ENCODE measurements at places on chromosomes 1 and 21.

GRCh38 chr1:184748740-184749139, 5.9 kb downstream of the EDEM3 start:
- no peak for DNase-seq

GRCh38 chr1:54471588-54471987, 65.4 kb upstream of the SSBP3 start:
- no peak for DNase-seq

- no peak for DNase-seq
Measured at GRCh38 chr1:183630748-183631147, 4.8 kb downstream of the ARPC5 start.

DNA sequence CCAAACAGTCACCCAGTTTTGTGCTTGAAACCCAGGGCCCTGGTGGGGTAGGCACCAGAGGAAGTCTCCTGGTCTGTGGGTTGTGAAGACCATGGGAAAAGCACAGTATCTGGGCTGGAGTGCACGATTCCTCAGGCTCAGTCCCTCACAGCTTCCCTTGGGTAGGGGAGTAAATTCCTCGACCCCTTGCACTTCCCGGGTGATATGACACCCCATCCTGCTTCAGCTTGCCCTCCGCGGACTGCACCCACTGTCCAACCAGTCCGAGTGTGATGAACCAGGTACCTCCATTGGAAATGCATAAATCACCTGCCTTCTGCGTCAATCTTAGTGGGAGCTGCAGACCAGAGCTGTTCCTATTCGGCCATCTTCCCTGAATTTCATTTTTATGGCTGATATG, 133.9 kb upstream of the KCTD3 start:
- no peak for DNase-seq

GRCh38 chr1:206930210-206930798, 8.6 kb upstream of the FCMR start:
- DNase-seq, result no peak
